Inflammatory macrophage (primary cell): ENCODE measurements at places on chromosomes 16 and 17.

- no peak for DNase-seq
These were observed 48.2 kb downstream of the LDHD start for GRCh38 chr16:75068085-75069031.

DNA sequence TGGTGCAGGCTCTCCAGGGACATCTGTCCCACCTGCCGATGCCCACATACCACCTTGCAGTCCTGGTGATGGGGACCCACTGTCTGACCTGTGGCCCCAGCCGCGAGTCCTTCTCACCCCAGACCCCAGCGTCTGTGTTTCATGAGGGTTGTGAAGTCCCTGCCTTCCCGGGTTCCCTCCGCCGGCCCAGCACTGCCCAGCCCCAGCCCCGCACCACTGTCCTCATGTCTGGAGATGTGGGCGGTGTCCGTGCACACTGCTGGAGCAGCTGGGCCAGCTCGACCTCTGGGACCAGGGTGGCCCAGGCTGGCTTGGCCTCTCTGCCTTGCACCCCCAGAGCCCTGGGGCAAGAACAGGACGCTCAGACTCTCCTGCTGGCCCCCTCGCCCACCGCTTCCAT lies 199.5 kb upstream of the CIBAR2 start:
- no peak for DNase-seq

- no peak for DNase-seq
These were observed 2.0 kb upstream of the TSPOAP1 start for GRCh38 chr17:58330538-58330996.

- DNase-seq, result peak; percentile 9
These were observed 2.8 kb upstream of the XAF1 start for GRCh38 chr17:6753006-6753445.

GRCh38 chr17:7440834-7441195 lies 1.5 kb downstream of the FGF11 start:
- no peak for DNase-seq

- no peak for DNase-seq
These were observed 1.3 kb downstream of the PLCG2 start for GRCh38 chr16:81780350-81780749.

GRCh38 chr17:28675490-28675889 lies 13.5 kb downstream of the SUPT6H start:
- no peak for DNase-seq

GRCh38 chr16:86994651-86995171 lies 322.5 kb downstream of the C16orf95 start:
- DNase-seq, result no peak

DNA sequence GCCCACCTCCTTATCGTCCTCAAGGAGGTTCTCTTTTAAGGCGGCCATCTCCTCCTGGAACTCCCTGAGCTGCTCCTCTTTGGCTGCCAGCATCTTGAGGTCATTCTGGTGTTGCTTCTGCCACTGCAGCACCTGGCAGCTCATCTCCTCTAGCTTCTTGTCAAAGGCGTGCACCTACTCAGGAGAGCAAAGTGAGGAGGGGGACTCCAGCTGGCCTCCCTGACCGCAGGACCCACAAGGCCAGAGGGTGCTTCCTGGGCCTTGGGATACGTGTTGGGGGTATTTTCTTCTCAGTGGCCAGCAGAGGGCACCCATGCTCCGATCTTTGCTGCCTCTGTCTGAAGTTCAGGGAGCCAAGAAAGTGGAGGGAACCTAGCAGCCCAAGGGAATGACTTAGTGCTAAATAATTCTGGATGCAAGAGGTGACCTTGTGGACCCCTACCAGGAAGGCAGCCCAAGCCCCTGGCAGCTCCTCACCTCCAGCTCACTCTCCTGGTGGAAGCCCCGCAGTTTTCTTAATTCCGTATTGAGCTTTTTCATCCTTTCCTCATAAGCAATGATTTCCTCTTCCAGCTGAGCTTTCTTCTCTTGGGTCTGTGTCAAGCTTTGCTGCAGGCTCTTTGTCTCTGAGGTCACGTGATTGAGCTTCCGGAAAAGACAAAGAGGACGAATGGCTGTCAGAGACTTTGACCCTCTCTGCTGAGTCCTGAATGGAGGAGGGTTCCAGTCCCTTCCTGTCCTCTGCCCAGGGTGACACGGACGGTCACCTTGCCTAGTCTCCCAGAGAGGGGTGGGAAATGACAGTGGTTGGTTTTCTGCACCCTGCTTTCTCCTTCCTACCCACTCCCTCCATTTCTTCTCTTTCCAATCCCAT lies 31.4 kb downstream of the DHX38 start:
- peak; percentile 86 for DNase-seq

DNA sequence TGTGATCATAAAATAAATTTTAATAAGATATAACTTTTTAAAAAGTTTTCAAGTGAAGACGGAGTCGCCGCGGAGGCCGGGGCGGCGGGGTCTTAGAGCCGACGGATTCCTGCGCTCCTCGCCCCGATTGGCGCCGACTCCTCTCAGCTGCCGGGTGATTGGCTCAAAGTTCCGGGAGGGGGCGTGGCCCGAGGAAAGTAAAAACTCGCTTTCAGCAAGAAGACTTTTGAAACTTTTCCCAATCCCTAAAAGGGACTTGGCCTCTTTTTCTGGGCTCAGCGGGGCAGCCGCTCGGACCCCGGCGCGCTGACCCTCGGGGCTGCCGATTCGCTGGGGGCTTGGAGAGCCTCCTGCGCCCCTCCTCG lies at the start of gene FOXC2:
TSS of gene FOXC2 (plus strand) at position 229 of the 365 bp plus-strand sequence. CDS start 507 bp downstream, outside the sequence.
- DNase-seq, result peak; percentile 3

DNA sequence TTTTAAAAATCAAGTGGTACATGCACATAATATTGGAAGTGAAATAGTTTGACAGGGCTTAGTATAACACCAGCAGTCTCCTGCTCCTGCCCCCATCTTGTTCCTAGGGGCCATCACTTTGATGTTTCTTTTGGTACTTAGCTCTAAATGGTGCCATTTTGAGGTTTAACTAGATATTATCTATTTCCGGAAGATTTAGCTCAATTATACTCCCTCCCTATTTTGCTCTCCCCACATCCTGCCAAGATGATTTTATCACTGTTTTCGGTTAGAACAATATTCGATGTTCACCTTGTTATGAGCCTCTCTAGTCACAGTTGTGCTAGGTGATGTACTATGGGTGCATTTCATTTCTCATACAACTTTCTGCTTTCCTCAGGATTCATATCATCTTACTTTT lies 20.0 kb upstream of the SLC35G3 start:
- DNase-seq, result no peak

DNA sequence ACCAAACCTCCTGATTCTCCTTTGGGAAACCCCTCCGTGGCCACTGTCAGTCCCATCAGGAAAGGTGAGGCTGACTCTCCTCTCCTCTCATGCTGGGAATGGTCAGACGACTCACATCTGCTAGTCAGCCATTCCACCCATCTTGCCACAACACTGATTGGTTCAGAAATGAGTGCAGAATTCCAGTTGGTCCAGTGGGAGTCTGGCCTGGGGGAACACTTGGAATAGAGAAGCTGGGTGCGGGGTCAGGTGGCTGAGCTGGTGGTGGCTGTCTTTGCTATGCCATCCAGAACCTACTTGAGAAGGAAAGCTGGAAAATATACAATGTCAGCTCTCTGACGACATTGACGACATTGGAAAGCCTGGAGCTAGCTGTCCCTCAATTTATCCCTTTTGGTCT lies 23.6 kb upstream of the PLLP start:
- no peak for DNase-seq

- DNase-seq, result peak; percentile 87
These were observed 55.6 kb downstream of the COTL1 start for GRCh38 chr16:84562174-84562815.

DNA sequence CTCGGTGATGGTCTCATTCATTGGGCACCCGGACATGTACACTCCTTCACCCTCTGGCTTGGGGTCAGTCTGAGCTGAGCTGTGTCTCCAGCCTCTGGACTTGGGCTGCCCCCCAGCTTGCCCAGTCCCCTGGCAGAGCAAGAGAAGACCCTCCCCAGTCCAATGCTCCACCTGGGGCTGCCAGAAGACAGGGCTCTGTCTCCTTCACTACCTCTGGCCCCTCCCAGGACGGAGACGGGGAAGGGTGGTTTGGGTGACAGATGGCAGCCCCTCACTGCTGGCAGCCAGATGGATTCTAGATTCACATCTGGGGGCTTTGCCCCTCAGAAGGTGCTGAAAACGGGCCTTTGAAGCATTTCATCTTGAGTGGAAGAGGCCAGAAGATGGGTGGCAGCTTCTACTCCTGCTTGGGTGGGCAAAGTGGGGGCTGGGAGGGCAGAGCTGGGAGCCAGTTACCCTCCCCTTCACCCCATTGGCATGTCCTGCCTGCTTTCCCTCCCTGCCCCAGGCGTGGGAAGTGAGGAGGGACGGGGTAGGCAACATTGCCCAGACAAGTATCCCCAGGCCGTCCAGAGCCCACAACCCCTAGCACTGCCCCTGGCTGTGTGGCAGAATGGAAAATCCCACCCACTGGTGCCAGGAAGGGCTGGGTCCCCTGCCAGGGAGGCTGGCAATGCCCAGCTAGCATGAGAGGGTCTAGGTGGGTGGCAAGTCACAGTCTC lies 13.9 kb downstream of the NGFR start:
- DNase-seq, result no peak

DNA sequence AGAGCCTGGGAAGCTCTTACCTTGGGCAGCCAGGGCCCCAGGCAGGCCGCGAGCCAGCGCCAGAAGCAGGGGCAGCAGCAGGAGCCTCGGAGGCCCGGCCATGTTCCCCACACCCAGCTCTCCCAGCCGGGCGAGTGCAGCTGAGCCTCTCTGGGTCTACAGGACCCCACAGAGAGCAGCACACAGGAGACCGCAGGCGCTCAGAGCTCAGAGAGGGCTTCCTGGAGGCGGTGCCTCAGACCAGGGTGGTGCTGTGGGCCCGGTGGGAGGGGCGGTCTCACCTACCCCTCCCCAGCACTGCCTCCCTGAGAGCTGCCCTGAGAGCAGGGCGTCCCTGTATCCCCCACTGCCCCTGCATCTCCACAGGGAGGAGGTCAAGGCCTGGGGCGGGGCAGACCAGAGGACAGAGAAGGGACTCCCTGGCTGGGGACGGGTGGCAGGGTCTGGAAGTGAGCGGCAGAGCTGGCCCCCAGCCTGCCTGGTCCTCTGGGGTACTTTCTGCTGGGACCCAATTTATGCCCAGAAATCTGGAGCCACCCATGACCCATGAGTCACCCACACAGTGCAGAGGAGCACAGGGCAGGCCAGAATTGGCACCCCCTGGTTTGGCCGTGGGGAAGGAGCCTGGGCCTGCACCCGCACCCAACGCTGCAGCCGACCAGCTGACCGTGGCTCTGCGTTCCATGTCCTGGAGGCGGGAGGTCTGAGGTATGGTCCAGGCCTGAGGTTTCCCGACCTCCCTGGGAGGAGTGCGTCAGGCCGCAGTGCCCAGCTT lies at the start of gene CD7:
TSS of gene CD7 (minus strand) at position 215 of the 775 bp plus-strand sequence. CDS start at position 102, 113 bp downstream.
- DNase-seq, result no peak

DNA sequence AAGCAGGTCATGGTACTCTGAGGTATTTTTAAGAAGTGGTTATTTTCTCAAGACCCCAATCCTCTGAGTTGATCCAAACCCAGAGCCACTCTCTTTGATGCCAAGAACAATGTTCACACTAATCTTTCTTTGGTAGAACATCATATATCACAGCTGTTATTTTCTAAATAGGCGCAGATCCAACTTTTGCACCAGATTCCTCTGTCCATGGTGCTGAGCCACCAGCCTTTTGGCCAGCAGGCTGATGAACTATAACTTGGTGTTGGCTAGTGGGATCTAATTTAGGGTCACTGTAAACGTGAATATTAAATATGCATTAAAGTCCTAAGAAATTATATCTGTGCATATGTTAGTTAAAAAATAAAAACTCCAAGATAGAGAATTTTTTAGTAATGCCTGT lies 7.0 kb upstream of the ZKSCAN2 start:
- no peak for DNase-seq

GRCh38 chr17:15323131-15323530 lies 18.3 kb downstream of the TEKT3 start:
- DNase-seq, result no peak

DNA sequence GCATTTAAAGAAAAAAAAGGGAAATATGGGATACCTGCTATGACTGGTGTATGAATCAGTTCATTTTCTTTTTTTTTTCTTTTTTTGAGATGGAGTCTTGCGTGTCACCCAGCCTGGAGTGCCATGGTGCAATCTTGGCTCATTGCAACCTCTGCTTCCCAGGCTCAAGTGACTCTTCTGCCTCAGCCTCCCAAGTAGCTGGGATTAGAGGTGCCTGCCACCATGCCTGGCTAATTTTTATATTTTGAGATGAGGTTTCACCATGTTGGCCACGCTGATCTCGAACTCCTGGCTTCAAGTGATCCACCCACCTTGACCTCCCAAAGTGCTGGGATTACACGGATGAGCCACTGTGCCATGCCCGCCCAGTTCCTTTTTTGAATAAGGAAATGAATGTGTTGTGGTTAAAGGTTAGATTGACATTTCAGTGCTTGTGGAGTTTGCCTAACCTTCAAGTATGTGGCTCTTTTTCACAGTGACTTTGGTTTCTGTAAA lies 7.7 kb downstream of the HAPSTR1 start:
- DNase-seq, result peak; percentile 84

GRCh38 chr17:76862079-76862478 lies 6.1 kb upstream of the MGAT5B start:
- no peak for DNase-seq

GRCh38 chr17:3643889-3644349 lies 7.4 kb downstream of the CTNS start:
- peak; percentile 94 for DNase-seq

- DNase-seq, result no peak
These were observed 4.7 kb downstream of the C1QTNF1 start for GRCh38 chr17:79028496-79029326.

DNA sequence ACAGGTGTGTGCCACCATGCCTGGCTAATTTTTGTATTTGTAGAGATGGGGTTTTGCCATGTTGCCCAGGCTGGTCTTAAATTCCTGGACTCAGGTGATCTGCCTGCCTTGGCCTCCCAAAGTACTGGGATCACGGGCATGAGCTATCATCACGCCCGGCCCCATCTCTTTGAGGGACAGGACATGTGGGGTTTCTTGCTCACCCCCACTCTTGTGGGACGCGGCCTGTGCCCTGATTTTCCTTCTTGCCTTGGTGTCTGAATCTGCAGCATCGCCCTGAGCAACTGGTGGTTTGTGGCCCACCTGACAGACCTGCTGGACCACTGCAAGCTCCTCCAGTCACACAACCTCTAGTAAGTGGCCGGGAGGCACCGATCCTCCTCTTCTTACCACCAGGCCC lies 25.6 kb downstream of the NUP85 start:
- DNase-seq, result no peak

- DNase-seq, result no peak
These were observed 115.5 kb downstream of the RAP1GAP2 start for GRCh38 chr17:2911755-2912111.

DNA sequence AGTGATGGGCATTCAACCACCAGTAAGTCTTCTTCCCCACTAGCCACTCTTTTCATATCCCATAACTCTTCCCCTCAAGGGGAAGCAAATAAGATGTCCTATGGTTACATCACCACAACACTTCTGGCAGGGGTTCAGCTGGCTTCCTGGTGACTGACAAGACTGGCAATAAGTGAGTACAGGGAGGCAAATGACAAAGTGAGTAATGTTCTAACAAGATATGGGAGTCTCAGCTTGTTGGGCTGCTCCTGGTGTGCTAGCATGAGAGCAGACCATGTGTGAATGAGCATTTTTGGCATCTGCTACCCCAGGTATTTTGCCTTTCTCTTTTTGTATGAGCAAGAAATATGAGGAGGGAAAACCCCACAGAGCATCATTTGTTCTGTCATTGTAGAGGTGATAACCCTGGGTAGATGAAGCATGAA lies 9.9 kb downstream of the TMIGD1 start:
- peak; percentile 66 for DNase-seq
